ENCODE measurements at places on chromosomes 13 and 19.

DNA sequence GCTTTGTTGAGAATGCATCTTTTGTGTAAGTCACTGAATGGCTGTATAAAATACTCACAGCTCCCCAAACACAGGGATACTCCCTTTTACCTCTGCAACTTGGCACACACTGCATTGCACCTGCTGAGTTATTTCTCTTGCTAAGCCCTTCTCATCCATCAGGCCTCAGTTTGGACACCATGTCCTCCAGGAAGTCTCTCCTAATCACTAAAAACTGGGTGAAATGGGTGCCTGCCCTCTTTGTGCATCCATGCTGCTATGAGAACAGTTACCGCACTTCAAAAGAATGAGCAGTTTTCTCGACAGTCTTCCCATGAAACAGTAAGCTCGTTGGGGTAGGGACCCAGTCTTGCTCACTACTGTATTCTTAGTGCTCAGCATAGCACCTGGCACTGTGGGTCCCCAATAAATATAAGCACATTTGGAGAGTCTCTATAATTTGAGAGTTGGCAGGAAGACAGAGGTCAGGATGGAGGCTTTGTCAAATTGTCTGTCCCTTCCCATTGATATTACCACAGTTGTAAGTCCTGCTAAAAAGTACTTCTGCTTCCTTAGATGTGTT is 4.6 kb upstream of the SLC25A30 start:
- no peak for DNase-seq

DNA sequence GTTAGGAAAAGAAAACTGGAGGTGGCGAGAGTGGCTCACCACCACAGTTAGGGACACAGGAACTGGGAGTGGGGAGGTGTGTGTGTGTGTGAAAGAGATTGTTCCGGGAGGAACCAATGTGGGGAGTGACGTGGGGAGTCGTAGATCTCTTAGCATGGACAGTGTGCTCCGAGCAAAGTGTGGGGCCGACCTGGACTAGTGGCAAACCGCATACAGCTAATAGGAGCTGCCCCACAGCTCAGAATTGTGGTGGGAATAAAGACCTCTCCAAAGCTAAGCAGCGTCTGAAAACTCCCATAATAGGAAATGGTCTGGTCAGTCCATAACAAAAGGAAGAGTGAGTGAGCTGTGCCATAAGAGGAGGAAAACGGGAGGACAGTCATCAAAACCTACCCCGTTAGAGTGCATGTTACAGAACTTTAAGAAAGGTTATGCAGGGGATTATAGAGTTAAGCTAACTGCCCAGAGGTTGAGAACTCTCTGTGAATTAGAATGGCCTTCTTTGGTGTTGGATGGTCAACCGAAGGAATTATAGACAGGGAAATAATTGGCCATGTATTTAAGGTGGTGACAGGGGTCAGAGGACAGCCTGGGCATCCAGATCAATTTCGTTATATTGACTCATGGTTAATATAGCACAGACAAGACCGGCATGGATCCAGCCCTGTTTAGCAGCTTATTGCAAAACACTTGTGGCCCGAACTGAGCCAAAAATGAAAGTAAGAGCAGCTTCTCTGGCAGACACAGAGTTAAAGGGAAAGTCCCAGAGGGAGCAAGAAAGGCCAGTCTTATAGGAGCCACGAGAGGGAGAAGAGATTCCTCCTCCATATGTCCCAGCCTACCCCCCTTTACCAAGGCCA is 8.9 kb upstream of the SLC15A1 start:
- DNase-seq, result no peak

GRCh38 chr19:6022570-6023064 is 44.7 kb upstream of the RANBP3 start:
- DNase-seq, result no peak

- no peak for DNase-seq
Measured at GRCh38 chr13:25920277-25920676, 131.5 kb downstream of the SHISA2 start.

GRCh38 chr19:51000981-51001380 is 423 bp downstream of the KLK8 start:
- DNase-seq, result no peak

GRCh38 chr19:33775731-33776487 is 20.8 kb upstream of the KCTD15 start:
- no peak for DNase-seq

- no peak for DNase-seq
Measured at GRCh38 chr13:40076765-40077362, 421.4 kb downstream of the COG6 start.

DNA sequence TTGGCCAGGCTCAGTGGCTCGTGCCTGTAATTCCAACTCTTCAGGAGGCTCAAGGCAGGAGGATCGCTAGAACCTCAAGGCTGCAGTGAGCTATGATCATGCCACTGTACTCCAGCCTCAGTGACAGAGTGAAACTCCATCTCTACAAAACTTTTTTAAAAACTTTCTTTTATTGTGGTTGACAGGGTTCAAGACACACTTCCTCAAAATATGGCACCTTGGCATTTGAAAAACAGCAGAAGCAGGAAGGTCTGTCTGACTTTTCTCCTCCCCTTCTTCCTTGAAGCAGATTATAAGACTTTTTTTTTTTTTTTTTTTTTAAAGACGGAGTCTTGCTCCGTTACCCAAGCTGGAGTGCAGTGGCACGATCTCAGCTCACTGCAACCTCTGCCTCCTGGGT is 100.3 kb downstream of the TM9SF2 start:
- DNase-seq, result no peak

DNA sequence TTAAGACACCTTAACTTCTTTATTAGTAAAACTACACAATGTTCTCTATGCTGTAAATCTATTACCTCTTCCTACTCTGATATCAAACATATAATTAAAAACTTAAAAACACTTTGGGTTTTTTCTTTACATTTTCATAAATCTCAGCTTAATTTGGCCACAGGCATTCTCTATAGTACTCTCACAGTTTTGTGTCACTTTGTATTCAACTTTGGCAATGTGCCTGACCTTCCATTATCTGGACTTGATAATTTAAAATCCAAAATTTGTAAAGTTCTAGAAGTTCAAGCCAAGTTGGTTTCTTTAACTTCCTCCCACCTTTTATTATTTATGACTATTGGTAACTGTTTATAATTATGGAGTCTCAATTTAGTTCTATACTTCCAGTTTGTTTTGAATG is 46.4 kb downstream of the VWA8 start:
- DNase-seq, result no peak

DNA sequence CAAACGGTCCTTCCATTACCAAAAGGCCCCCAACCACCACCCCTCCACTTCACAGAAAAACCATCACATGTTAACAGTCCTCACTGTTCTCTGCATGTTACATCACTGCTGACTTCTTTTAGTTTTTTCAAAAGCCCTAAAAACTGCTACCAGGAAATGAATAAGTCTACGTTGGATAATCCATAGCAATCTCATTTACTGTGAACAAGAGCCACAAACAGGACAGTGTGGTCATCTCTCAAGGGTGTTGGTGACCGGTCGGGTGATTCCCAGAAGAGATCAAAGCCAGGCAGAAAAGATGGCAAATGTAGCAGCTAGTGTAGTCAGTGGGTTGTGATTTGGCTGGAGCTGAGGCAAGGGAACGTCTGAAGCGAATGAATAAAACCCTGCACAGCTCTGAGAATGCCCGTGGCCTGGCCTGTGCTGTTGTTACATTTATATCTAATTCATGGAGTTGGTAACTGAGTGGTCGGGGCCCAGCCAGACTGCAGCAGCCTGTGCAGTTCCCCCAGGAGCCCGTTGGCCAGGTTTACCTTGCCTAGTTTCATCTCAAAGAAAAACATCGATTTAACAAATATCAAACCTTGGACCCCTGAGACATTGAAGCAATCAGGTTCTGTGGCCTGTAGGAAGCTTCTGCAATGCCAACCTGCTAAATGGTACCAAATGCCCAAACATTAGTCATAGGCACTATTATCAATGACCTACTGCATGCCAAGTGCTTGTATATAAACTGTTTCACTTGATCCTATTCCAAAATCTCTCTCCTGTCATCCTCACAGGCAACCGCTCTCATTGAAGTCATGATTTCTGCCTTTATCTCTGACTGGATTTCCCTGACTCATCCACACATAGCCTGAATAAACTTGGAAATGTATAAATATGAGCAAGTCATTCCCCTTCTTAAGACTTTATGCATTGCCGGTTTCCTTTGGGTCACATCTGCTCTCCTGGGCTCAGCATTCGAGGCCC is 153.8 kb upstream of the SERP2 start:
- DNase-seq, result no peak

DNA sequence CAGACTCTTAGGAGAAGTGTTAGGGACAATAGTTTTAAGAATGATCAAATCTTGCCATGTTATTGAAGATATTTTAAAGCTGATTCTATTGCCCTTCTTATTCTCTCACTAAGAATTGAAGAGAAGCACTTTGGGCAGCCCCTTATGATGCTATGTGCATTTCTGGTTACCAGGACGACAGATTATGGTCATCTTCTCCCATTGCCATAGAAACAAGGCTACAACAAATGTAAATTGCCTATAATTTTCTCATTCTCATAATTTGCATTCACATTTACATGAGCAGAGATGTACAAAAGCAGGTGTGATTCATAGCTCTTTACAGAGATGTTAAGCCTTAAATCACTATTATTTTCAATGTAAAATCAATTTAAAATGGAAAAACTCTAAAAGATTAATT is 137.3 kb upstream of the PCDH9 start:
- no peak for DNase-seq

- DNase-seq, result no peak
Measured at GRCh38 chr13:28421676-28422410, 73.1 kb downstream of the FLT1 start.

DNA sequence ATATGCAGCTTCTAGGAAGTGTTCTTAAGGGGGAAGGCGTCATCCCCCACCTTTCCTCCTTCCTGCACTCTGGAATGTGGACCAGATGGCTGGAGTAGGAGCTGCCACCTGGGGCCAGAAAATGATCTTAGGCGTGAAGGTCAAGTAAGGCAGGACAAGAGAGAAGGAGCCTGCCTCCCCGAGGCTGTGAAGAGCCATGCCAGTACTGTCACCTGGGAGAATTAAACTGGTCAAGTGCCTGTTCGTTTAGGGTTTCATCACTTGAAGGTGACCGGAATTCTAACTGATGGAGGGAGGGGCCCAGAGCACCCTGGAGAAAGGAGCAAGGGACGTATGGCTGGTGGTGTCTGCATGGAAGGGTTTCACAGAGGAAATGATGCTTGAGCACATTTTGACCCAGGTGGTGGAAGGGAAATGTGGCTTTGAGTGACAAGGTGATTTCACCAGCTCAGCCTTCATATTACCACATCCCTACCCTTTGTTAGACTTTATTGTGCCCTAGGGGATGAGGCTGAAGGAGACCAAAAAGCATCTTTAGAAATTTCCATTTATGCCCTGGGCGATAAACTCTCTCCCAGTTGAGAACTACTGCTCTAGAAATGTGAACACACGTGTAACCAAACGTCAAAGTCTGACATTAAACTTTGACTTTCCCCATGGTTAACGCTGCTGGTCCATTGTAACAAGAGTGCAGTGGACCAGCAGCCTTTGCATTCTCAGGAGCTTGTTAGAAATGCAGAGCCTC is 37.5 kb downstream of the PPP2R1A start:
- DNase-seq, result no peak

DNA sequence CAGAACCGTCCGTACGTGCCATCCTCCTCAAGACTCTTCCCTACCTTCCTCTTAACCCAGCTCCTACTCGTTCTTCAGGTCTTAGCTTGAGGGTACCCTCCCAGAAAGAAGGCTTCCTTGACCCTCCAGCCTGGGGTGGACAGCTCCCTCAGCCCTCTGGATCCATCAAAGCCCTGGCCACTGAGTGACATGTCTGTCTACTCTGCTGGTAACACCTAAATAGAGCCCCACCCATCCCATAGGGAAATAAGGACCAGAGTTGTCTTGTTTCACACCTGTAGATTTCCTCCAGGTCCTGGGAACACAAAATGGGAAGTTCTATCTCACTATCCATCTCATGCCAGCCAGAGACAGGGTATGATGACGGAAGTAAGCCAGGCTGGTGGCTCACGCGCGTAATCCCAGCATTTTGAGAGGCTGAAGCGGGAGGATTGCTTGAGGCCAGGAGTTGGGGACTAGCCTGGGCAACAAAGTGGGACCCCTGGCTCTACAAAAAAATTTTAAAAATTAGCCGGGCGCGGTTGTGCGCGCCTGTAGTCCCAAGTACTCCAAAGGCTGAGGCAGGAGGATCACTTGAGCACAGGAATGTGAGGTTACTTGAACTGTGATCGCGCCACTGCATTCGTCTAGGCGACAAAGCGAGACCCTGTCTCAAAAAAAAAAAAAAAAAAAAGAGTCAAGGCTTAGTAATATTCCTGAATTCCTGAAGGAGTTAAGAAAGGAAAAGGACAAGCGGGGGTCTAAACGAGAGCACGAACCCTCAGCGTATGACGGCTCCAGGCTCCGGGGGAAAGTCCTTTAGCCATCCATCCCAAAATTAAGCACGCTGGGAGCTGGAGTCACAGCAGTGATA is 566 bp upstream of the CCDC97 start:
- no peak for DNase-seq

DNA sequence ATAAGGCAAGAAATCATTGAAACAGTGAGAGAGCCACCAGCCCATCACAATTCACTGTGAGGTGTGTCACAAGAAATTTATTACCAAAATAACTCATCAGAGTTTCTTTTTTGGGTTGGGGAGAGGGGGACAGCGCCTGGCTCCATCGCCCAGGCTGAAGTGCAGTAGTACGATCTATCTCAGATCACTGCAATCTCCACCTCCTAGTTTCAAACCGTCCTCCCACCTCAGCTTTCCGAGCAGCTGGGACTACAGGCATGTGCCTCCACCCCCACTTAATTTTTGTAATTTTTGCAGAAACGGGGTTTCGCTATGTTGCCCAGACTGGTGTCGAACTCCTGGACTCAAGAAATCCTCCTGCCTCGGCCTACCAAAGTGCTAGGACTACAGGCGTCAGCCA is 3.6 kb downstream of the IFNL1 start:
- no peak for DNase-seq

- DNase-seq, result no peak
Measured at GRCh38 chr19:31015778-31016177, 333.5 kb downstream of the TSHZ3 start.

DNA sequence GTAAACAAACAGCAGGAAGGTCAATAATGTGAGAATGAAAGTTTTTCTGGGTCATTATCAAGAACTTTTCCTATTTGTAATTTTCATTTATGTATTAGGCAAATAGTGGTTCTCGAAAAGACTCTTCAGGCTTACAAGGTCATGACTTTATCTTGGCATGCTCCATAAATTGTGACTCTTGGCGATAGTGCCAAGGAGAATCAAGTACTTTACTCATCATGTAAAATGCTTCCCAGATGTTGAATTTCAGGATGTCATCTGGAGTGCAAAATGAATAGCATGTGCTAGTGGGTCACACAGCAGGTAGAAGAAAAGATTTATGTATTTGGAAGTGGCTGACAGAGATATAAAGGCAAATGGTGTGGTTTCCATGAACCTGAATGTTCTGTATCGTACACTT is 1492.7 kb upstream of the PCDH20 start:
- no peak for DNase-seq

GRCh38 chr19:32652894-32653598 is 21.9 kb downstream of the ANKRD27 start:
- DNase-seq, result no peak
